ENCODE measurements at places on chromosomes 13 and 19.

DNA sequence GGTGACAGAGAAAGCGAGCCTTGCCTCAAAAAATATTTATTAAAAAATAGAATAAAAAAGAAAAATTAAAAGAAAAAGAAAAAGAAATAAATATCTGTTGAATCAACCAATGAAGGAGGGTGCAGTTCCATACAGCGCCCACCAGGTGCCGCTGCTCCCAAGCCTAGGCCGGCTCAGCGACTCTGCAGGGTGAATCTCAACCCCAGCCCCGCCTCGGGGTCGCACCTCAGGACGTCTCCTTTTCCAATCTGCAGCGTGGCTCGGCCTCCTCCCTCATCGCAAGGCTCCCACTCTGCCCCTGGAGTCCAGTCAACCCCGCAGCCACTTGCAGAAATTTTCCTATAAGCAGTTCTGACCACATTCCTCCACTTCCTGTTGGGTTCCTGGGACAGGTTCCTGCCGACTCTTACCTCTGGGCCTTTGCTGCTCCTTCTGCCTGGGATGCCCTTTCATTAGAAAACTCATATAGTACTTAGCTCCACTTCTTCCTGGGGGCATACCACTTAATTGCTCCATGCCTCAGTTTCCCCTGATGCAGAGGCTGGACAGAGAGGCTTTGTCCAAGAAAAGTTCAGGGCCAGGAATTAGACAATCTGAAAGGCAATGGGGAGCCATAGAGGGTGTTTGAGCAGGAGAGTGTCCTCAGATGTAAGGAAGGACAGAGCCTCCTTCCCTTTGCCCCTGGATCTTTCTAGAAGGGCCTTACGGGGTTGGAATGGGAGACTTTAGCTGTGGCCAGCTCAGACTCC lies 24.3 kb downstream of the NFILZ start:
- DNase-seq, result no peak

- no peak for DNase-seq
These were observed 108.9 kb downstream of the DNAJC15 start for GRCh38 chr13:43132257-43132656.

- no peak for DNase-seq
These were observed 59.9 kb upstream of the ZNF85 start for GRCh38 chr19:20863176-20863575.

GRCh38 chr19:54521022-54521859 lies 18.6 kb downstream of the LAIR2 start:
- no peak for DNase-seq

DNA sequence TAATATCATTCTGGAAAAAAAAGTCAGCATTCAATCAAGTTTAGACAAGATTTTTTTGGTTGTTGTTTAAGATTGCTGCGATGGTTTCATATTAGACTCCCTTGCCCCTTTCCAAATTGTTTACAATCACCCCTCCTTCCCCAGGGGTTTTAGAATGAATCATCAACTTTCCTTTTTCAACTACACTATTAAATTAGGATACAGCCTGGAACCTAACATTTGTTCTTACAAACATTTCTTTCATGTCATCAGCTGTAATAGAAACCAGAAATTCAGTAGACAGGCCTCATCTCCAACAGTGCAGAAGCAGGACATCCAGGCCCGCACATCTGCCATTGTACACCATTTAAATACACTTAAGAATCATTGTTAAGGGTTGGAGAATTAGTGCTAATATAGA lies 44.4 kb upstream of the WDFY2 start:
- DNase-seq, result no peak
